NCI-H1930 (cell line): ENCODE measurements at places on chromosomes 13 and 19.

DNA sequence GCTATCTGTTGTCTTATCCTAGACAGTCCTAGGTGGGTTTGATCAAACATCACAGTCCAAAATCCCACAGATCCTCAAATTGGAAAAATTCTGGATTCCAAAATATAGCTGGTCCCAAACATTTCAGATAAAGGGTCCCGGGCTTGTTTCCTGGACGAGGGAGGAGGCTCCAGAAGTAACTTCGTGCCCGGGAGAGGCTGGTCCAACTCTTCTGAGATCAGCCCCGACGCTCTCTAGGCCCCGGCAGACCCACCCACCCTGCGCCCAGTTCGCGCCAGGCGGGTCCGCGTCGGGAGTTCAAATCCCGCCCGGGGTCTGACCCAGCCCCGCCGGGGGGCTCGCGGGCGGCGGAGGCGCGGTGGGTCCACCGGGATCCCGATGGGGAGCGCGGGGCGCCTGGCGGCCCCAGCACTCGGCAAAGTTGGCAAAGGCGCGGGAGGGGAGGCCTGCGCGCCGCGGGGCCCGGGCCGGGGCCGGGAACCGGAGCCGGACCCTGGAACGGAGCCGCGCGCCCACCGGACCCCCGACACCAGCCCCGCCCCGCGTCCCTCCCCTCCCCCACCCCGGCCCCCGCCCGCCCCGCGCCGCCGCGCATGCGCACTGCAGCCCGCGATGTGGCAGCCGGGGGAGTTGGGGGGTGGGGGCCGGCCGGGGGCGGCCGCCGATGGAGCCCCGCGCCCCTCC is 513 bp downstream of the MIER2 start:
- no peak for DNase-seq

DNA sequence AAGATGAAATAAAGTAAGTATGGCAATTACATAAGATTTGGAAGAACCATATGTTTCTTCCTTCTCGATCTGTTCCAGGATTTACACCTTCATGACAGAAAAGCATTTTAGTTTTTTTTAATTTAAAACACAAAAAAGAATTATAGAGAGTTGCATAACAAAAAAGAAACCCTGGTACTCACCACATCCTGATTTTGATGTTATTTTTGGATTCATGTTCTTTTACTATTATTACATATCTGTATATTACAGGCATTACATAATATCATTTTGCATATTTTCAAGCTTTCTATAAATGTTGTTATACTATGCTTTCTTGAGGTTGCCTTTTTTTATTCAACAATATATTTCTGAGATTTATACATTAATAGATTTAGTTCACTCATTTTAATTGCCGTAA is 6.7 kb upstream of the KATNAL1 start:
- DNase-seq, result no peak

- DNase-seq, result no peak
Observed at GRCh38 chr13:94709001-94709834, 3.1 kb downstream of the SOX21 start.

GRCh38 chr13:49418206-49418605 is 25.7 kb downstream of the CAB39L start:
- no peak for DNase-seq

DNA sequence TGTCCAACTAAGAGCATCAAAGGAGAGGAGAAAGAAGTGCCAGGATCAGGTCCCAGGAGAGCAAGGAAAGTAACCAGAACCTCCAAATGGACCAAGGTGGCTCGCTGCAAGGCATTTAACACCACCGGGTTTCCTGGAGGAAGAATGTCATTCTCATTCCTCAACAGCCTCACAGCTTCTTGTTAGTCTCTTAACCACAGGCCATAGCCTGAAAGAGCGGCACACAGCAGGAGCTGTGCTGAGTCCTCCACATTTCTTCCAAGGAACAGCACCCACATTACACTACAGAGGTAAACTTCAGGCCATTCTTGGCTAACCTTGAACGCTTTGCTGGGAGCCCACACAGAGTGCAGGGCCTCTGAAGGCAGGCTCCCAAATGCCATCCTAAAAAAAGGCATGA is 23.6 kb downstream of the DOCK9 start:
- DNase-seq, result no peak
